Pancreas (tissue), 10 donors: ENCODE measurements at places on chromosomes 2 and 18. TPM values are rescaled to one million over a fixed set of nuclear protein-coding genes. Genes with fewer than 3 reads are reported as not detected.

Gene EML4
- 37.1 TPM for total RNA-seq

Gene LOXHD1
- not detected for total RNA-seq

Gene LYPD6B
- 3.8 TPM for total RNA-seq

Gene SLC16A14
- 0.69 TPM for total RNA-seq

DNA sequence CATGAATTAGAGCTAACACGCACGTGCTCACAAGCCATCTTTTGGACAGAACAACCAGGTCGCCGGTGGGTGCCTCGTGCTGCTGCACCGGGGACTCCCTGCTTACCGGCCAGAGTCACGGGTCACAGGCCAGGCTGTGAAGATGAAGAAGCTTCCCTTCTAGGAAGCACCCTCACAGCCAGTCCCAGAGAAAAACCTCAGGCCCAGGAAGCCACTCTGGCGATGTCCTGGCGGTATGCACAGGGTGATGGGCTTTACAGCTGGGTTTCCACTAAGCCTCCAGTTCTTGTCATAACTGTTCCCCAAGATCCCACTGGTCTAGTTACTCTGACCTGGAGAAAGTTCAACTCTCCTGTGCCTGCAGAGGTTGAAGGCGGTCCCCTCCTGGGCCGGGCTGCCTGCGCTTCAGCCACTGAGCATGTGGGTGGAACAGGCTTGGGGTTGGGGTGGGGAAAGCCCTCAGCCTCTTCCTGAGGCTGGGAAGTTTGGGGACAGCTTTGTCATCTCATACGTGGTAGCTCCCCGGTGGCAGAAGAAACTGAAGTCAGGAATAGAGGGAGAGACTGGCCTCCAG, 15.2 kb upstream of the DIS3L2 start:
- H3K36me3 ChIP-seq, result no peaks in the 10 kb centered on the region
- no peaks in the 10 kb centered on the region for H3K4me1 ChIP-seq
- no peak overlapping the region for H3K27ac ChIP-seq
- H3K4me3 ChIP-seq, result no peak overlapping the region

- H3K27me3 ChIP-seq, result no peaks in the 10 kb centered on the region
- H3K4me1 ChIP-seq, result peaks cover 5% of the 10 kb centered on the region
- no peak for DNase-seq
- no peak overlapping the region for H3K4me3 ChIP-seq
- no peaks in the 10 kb centered on the region for H3K36me3 ChIP-seq
- H3K27ac ChIP-seq, result no peak overlapping the region
Observed at GRCh38 chr2:29749843-29750242, 171.5 kb downstream of the ALK start.

DNA sequence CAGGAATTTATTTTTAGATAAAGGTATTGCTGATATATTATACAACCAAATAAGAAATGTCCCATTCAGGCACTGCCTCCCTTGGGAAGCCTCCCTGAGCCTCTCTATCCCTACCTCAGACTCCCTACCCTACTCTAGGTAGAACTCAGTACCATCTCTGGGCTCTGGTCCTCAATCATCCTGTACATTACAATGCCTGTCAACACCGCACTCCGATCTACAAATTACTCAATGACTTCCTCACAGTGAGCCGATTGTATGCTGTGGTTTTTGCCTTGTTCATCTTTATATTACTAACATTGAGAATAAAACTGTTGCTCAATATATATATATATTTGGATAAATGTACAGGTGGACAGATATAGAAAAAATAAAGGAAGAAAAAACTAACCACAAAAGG, 207.5 kb downstream of the STK39 start:
- no peaks in the 10 kb centered on the region for H3K4me1 ChIP-seq
- DNase-seq, result no peak
- no peaks in the 10 kb centered on the region for H3K27me3 ChIP-seq
- no peak overlapping the region for H3K27ac ChIP-seq
- no peak overlapping the region for H3K4me3 ChIP-seq

DNA sequence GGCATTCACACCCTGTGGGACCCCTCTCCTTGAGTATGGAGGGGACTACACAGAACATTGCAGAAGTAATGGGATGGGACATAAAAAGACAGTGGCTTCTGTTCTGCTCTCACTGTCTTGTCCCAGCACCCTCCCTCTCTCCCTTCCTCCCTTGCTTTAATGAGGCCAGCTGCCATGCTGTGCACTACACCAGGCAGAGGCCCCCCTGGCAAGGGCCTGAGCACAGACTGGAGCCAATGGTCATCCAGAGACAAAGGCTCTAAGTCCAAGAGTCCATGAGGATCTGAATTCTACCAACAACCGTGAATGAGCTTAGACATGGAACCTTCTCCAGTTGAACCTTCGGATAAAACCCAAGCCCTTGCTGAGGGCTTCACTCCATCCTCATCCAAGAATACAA, 263.0 kb downstream of the NDUFA10 start:
- H3K36me3 ChIP-seq, result no peaks in the 10 kb centered on the region
- no peaks in the 10 kb centered on the region for H3K27me3 ChIP-seq
- no peaks in the 10 kb centered on the region for H3K4me1 ChIP-seq
- no peak overlapping the region for H3K27ac ChIP-seq
- no peak for DNase-seq

GRCh38 chr2:220811115-220811514, 761.0 kb downstream of the EPHA4 start:
- no peak overlapping the region for H3K27ac ChIP-seq
- H3K4me3 ChIP-seq, result no peak overlapping the region
- no peaks in the 10 kb centered on the region for H3K4me1 ChIP-seq
- no peaks in the 10 kb centered on the region for H3K36me3 ChIP-seq
